ENCODE measurements at places on chromosomes 12 and 14.

DNA sequence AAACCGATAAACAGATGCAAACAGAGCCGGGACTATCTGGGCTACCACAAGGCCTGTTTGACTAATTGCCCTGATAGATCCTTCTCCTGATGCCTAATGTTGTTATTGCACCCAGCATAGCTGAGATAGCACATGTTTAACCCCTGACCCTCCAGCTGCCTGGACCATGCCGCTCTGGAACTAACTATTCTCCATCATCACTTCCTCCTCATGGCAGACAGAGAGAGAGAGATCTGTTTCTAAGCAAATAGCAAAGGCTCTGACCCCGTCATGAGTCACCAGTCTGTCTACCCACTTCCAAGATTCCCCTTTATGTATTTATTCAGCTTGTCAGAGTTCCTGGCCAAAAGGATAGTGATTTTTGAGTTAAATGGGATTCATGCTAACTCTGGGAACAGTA, 58.2 kb upstream of the FLRT2 start:
- DNase-seq = no peak

DNA sequence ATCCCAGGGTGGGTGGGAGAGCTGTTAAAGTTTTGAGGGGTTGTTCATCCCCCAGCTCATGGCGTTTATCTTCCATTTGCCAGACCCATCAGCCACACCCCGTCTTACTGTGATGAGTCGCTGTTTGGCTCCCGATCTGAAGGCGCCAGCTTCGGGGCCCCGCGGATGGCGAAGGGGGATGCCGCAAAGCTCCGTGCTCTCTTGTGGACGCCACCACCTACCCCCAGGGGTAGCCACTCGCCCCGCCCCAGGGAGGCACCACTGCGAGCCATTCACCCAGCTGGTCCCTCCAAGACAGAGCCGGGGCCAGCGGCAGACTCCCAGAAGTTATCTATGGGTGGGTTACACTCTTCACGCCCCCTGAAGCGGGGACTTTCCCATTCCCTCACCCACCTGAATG, 5.7 kb downstream of the RITA1 start:
- no peak for DNase-seq

- DNase-seq = no peak
Measured at GRCh38 chr12:84785281-84785680, 127.3 kb downstream of the SLC6A15 start.

GRCh38 chr14:99190696-99191394, 81.2 kb downstream of the BCL11B start:
- DNase-seq = no peak

DNA sequence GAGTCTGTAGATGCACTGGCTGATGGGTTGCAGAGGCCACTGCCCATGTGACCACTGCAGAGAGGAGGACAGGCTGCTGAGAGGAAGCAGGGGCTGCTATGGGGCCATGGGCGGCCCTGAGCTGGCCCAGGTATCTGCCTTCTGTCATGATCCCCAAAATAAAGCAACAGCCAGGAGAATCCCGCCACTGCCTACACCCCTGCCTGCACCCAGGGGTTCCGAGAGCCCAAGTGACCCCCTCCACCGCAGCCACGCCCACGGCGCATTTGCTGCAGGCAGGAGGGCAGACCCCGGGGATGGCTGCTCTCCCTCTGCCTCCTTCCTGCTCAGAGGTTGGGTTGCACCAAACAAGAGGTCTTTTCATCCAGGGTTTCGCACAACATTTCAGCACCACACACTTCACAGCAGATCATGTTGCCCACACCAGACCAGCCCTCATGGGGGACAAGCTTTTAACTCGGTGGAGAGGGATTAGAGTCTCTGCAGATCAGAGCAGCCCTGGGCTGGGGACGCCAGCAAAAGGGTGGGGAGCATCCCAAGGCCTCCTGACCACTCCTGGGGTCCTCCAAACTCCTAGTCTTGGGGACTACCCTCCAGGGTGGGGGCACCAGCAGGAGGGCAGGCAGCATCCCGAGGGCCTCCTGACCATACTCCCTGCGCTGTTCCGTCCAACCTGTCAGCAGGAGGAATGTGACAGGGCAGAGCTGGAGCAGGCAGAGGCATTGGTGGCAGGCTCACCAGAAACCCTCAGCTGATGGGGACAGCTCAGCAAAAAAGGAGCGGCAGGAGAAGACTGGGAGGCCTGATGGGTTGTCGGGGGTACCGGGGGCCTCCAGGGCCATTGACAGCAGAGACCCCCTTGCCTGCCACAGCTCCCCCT, 14.1 kb downstream of the CCDC85C start:
- no peak for DNase-seq

All from HEK293T (cell line).